GM12892 (cell line): ENCODE measurements at places on chromosomes 5 and 9.

DNA sequence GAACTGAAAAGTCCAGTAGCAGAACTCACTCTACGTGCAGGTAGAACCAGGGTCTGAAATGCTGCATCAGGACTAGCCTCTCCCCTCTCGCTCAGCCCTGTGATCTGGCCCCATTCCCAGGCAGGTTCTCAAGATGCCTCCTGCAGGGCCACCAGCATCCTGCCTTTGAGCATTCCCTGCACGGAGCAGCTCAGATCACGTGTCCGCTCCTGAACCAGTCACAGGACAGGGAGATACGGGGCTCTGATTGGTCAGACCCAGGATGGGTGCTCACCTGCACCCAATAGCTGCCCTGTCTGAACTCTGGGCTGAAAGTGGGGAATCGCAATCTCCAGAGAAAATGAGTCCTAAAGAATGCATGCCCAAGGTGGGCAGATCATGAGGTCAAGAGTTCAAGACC lies 50.8 kb downstream of the NEURL1B start:
- no peak for DNase-seq

DNA sequence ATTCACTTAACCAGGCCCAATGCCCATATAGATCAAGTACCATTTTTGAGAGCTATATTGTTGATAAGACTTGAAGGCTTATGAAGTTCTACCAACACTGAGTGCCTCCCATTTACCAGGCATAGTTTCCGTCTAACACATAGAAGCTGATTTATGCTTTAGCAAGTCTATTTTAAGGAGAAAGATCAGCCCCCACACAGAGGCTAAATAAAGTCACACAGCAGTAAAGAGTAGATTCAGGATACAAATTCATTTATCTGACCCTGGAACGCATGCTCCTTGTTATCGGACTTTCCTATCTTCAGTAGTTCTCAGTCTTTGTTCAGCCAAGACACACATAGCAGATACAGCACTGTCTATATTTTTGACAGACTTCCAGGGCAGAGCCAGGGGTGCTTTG lies 34.2 kb downstream of the DMGDH start:
- DNase-seq, result no peak

DNA sequence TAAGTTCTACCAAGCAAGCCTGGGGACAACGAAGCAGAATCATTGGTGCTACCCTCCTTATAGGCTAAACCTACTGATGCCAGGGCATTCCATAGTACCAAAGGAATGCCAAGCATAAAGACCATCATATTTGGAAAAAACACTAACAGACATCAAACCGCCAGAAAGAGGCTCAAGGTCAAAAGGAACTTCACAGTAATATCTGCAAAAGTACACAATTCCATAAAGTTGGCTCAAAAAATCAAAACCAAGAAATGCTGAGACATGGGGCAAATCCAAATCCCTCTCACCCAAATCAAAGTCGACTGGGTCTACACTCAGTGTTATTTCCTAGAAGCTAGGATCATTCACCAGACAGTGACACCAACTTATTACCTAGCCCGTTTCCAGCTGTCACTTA lies 3.4 kb downstream of the VCP start:
- DNase-seq, result no peak

GRCh38 chr5:59346514-59346913 lies 547.0 kb downstream of the PDE4D start:
- DNase-seq, result no peak

DNA sequence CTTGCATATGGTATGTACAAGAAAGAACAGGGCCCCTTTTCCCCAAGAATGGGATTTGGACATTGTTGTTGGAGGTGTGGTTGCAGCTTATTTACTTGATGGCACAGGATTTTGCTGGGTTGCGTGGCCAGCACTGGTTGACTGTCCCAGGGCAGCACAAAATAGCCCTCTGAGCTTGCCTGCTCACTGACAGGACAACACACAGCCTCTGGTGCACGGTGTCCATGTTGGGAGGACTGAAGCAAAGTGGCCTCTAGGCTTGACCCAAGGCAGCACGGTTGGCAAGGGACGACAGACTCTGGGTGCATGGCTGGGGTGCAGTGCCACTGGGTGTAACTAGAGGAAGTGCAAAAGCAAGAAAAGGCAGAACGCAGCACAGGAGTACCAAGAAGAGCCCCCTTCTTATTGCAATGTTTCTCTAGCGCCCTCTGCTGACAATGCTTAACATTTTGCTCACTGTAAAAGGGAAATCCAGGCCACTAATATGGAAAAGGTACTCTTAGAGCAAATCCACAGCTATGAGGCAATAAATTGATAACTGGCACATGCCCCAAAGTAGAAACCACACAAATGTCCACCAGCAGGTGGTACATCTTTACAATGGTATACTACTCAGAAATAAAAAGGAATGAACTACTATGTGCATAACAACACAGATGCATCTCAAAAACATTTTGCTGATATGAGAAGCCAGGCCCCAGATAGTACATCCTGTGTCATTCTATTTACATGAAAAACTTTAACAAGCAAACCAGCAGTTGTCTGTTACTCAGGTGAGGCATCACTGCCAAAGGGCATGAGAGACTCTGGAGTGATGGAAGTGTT lies 47.4 kb upstream of the BARX1 start:
- no peak for DNase-seq

DNA sequence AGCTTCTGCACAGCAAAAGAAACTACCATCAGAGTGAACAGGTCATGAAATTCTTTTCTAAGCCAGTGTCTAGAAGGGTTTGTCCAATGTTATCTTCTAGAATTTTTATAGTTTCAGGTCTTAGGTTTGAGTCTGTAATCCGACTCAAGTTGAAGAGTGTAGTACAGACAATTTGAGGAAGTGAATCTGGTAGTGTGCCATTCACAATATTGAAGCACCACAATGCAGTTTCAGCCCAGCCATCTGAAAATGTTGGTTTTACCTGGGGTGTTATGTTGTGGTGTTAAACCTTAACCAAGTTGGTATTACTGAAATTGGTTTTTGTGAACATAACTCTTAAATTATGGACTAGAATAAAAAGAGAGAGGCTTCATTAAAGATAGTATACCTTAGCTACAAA lies 77.2 kb downstream of the ADAMTS16 start:
- no peak for DNase-seq

DNA sequence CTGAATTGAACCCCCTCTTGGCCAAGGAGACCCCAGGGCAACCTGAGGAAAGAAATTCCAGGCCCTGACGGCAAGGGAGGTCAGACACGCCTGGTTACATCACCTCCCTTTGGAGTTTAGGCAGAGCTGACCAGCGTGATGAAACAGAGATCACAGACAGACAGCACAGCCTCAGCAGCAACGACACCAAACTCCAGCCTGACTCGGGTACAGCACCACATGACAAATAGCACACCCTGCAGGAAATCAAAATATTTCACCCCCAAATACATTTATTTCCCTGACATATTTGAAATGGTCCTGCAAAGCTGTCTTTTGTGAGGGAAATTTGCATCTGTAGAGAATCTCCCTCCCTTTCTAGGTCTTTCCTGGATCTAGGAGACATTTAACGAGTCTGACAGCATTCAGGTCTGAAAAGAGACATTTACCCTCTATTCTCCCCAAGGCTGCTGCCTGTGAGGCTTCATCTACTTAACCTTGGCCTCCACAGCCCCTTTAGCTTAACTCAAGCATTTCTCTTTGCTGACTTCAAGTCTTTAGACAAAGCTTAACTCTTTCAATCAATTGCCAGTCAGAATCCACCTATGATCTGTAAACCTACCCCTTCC lies 2.6 kb downstream of the QSOX2 start:
- DNase-seq, result no peak

DNA sequence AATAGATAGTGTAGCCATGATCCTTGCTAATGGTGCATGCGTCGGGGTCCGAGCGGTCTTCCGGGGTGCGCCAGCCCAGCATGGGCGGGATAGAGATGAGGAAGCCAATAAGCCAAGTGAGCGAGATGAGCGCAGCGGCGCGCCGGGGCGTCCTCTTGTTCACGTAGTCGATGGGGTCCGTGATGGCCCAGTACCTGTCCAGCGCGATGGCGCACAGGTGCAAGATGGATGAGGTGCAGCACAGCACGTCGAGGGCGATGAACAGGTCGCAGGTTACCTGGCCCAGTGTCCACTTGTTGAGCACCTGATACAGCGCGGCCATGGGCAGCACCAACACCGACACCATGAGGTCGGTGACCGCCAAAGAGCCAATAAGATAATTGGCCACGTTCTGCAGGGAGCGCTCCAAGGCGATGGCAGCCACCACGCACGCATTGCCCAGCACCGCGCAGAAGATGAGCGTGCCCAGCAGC lies 1.1 kb downstream of the HTR1A start:
- DNase-seq, result no peak

- DNase-seq, result no peak
These were observed 27.1 kb upstream of the BASP1 start for GRCh38 chr5:17190242-17190778.

DNA sequence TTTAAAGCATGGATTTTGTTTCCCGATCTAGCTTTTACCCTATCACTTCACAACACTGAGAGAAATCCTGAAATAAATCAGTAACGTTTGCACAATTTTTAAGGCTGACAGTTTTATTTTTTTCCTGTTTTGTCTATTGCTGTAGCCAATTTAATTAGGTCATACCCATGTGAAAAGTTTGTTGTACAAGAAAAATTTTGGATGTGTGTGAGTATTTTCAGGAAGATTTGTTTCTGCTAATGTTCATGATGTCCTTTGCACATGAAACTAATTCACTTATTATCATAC lies 237.8 kb downstream of the ARRDC3 start:
- no peak for DNase-seq

DNA sequence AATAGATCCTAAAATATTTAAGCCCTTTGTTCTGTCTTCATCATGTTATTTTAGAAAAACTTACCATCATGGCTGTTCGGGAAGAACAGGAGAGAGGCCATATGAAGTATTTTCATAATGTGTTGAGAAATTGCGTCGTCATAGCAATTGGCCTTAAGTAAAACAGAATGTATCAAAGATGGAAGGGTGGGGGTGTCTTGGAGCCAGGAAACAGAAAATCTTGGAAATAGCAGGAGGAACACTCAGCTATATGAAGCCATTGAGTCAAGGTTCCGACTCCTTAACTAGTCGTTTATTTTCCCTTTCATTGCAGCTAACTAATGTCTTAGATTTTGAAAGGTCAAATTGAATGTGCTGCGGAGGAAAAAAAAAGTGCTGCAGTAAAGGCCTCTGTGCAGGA lies 1.3 kb downstream of the SPTAN1 start:
- DNase-seq, result no peak

GRCh38 chr9:79149585-79149984 lies 422.2 kb upstream of the TLE4 start:
- DNase-seq, result no peak

- DNase-seq, result no peak
These were observed 161.9 kb upstream of the RAI14 start for GRCh38 chr5:34494111-34494755.

GRCh38 chr5:175589714-175590113 lies 68.2 kb upstream of the HRH2 start:
- DNase-seq, result no peak

GRCh38 chr5:115751176-115751575 lies 65.3 kb downstream of the CDO1 start:
- DNase-seq, result no peak

- no peak for DNase-seq
These were observed 510.4 kb downstream of the CCDC171 start for GRCh38 chr9:16063241-16063591.

- DNase-seq, result no peak
These were observed 18.9 kb downstream of the SQSTM1 start for GRCh38 chr5:179839328-179840256.

GRCh38 chr9:132409828-132410528 lies at the start of gene CFAP77:
Gene CFAP77, plus strand, starts transcription at chr9:132410211. Its CDS starts 61 bp downstream, at chr9:132410272.
- DNase-seq, result peak; percentile 54

- no peak for DNase-seq
These were observed 56.8 kb downstream of the NIPAL4 start for GRCh38 chr5:157516626-157517325.

DNA sequence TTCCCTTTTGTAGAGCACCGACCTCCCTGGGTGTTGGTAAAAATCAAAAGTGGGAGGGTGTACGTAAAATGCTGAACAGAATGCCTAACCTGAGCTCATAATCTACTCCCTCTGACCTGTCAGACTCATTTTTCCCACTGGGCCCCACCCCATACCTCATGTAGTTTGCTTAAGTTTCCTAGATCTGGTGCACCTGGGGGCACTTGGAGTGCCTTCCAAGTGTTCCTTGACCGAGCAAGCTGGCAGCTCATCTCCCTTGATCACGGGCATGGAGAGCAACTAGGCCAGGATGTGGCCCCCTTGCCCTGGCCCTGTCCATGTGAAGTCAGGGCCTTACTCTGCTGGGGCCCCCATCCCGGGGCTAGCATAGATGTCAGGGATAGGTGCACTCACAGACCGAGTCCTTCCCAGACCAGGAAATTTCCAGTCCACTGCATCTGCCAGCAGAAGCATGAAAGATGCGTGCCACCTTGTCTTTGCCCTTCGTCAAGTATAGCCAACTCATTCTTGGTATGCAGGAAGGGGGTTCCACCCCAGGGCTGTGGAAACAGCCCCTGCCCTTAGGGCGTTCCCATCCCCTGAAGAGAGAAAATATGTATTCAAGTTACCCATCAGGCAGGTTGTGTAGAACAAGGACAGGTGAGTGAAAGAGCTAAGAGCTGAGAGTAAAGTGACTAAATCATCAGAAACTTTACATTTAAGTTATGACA lies 41.9 kb downstream of the SLC22A5 start:
- DNase-seq, result no peak

DNA sequence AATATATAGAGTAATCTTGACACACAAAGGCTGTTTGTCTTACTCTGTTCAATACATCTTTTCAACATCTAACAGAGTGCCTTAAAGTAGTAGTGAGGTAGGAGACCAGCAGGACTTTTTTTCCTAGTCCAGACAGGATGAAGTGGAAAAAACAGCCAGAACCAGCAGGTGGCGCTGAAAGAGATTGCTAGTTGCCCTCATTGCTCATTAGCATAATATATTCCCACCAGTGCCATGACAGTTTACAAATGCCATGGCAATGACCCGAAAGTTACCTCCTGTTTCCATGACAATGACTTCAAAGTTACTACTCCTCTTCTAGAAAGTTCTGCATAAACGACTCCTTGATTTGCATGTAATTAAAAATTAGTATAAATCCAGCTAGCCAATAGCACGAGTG lies 387.4 kb downstream of the ACTL7B start:
- DNase-seq, result no peak

GRCh38 chr5:61200582-61201155 lies 38.4 kb upstream of the SMIM15 start:
- no peak for DNase-seq

- no peak for DNase-seq
These were observed 235.4 kb upstream of the TAS2R1 start for GRCh38 chr5:9865574-9865973.

- DNase-seq, result no peak
These were observed 47.1 kb upstream of the PCA3 start for GRCh38 chr9:76717176-76717575.

DNA sequence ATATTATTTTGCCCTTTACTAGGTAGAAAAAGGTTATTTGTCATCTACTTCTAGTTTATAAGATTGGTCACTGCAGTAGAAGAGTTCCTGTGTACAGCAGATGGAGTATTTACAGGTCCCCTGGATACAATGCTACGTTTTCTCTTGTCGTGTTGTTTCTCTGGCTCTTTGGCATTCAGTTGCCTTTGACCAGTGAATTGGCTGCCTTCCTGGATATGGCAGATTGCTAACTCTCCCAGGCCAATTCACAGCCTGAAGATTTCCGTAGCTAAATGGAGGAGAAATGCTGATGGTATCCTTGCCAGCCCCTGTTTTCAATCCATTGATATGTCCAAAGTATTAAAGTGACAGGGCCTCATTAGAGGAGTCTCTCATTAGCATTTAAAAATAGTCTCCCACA lies 32.5 kb upstream of the GNAQ start:
- DNase-seq, result no peak

GRCh38 chr5:82917584-82917983 lies 159.6 kb downstream of the TMEM167A start:
- DNase-seq, result peak; percentile 4

- DNase-seq, result no peak
These were observed 103.5 kb upstream of the FCN2 start for GRCh38 chr9:134777153-134777552.
